Tibial nerve (tissue), 4 donors: ENCODE measurements at places on chromosomes 7 and 10. TPM values are rescaled to one million over a fixed set of nuclear protein-coding genes. Genes with fewer than 3 reads are reported as not detected.

The GPER1 gene
- total RNA-seq, result 9.8 TPM

The CFAP46 gene
- not detected for total RNA-seq

DNA sequence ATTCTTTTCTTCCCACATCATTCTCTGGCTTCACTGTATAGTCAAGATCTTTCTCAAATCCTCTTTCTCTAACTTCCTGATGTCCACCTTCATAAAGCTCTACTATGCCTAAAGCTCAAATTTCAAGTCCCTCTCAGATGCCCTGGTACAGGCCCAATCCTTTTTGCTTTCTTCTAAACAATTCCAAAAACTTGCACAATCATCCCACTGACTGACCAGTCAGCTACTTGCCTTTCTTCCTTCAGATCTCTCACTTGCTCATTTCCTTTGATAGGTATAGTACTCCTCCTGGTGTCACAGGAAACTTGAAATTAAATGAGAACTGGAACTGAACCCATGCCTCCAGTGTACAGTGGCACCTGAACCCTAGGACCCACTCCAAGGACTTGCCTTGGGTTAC lies 18.2 kb downstream of the SEC31B start:
- DNase-seq, result no peak
- no peak overlapping the region for H3K27ac ChIP-seq
- H3K4me1 ChIP-seq, result no peaks in the 10 kb centered on the region
- H3K27me3 ChIP-seq, result no peaks in the 10 kb centered on the region

DNA sequence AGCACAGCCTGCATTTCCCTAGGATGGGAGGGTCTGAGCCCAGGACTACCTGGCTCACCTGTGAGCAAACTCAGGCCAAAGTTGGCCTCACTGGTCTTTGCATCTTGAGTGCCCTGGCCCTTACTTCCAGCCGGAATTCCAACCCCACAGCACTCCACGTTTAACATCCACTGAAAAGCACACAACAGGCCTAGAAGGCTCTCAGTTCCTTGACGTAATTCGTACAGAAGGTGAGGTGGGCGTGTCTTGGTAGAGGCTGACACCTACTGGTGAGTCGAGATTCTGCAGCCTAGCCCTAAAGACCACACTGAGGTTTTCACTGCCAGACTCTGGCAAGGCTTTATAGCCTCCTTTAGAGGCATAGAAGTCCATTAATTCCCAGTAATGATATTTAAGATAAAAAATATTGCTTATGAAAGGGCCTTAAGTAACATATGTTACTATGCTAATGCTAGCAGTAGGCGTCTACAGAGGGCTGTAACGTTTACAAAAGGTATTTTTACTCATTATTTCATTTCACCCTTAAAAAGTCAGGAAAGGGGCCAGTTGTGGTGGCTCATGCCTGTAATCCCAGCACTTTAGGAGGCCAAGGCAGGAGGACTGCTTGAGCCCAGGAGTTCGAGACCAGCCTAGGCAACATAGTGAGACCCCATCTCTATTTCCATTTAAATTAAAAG lies 95.8 kb downstream of the HIP1 start:
- H3K4me1 ChIP-seq, result peaks cover 11% of the 10 kb centered on the region
- no peak overlapping the region for H3K27ac ChIP-seq
- no peak overlapping the region for H3K4me3 ChIP-seq
- H3K36me3 ChIP-seq, result peaks cover 12% of the 10 kb centered on the region

DNA sequence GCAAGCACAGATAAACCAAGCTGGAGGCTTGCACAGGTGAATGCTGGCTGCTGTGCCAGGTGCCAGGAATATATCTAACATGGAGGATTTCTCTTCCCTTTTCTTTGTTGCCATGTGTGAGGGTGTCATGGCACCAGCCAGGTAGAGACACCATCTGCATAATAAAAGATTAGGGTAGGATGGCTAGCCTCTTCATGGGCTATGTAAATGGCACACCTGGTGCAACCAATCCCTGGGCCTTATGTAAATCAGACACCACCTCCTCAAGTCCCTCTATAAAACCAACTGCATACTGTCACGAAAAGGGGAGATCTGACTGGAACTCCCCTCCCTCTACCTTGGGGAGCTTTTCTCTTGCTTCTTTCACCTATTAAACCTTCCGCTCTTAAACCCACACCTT lies 322.5 kb upstream of the POM121L12 start:
- H3K4me1 ChIP-seq, result no peaks in the 10 kb centered on the region
- H3K27ac ChIP-seq, result no peak overlapping the region
- no peaks in the 10 kb centered on the region for H3K27me3 ChIP-seq
- no peak overlapping the region for H3K4me3 ChIP-seq
- DNase-seq, result no peak

GRCh38 chr7:22485189-22485588 lies 14.8 kb downstream of the STEAP1B start:
- H3K4me1 ChIP-seq, result no peaks in the 10 kb centered on the region
- H3K4me3 ChIP-seq, result no peak overlapping the region
- no peak for DNase-seq
- H3K36me3 ChIP-seq, result no peaks in the 10 kb centered on the region

DNA sequence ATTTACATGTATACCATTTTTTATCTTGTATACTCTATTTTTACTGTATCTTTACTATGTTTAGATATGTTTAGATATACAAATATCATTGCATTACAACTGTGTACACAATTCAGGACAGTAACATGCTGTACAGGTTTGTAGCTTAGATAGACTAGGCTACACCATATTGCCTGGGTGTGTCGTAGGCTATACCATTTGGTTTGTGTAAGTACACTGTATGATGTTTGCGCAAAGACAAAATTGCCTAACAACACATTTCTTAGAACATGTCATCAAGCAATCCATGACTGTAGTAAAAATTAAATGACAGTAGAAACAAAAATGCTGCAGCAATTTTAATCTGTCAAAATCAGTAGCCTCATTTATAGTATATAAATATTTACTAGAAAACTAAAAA lies 812.2 kb downstream of the GRM8 start:
- H3K4me1 ChIP-seq, result no peaks in the 10 kb centered on the region
- H3K27me3 ChIP-seq, result no peaks in the 10 kb centered on the region
- no peaks in the 10 kb centered on the region for H3K36me3 ChIP-seq
- H3K4me3 ChIP-seq, result no peak overlapping the region
- no peak for DNase-seq
- H3K27ac ChIP-seq, result no peak overlapping the region

GRCh38 chr7:28358423-28358868 lies 53.9 kb upstream of the CREB5 start:
- H3K27ac ChIP-seq, result no peak overlapping the region
- H3K27me3 ChIP-seq, result no peaks in the 10 kb centered on the region
- H3K36me3 ChIP-seq, result no peaks in the 10 kb centered on the region
- no peaks in the 10 kb centered on the region for H3K4me1 ChIP-seq
- no peak for DNase-seq

DNA sequence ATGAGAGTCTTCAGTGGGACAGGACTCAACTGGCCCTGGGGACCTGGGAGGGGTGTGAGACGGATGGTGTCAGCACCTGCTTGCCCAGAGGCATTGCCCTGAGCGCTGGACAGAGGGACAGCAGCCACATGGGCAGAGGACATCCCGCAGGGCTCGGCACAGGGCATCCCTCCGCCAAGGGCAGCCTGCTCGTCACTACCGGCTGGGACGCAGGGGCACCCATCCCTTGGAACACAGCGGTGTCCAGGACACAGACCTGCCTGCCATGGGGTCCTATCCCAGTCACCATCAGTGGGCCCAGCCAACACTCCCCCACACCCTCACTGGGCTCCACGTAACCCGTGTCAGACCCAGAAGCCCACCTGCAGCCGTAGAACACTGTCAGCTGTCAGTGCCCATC lies 109.3 kb downstream of the LARP4B start:
- H3K36me3 ChIP-seq, result peaks cover 8% of the 10 kb centered on the region
- DNase-seq, result no peak
- H3K27me3 ChIP-seq, result no peaks in the 10 kb centered on the region
- no peak overlapping the region for H3K4me3 ChIP-seq

- H3K4me3 ChIP-seq, result no peak overlapping the region
- no peak for DNase-seq
- peaks cover 7% of the 10 kb centered on the region for H3K36me3 ChIP-seq
- peak overlapping the region; percentile 71 for H3K27ac ChIP-seq
- H3K4me1 ChIP-seq, result no peaks in the 10 kb centered on the region
These were observed 108.3 kb downstream of the ZMIZ1 start for GRCh38 chr10:79176949-79177602.

DNA sequence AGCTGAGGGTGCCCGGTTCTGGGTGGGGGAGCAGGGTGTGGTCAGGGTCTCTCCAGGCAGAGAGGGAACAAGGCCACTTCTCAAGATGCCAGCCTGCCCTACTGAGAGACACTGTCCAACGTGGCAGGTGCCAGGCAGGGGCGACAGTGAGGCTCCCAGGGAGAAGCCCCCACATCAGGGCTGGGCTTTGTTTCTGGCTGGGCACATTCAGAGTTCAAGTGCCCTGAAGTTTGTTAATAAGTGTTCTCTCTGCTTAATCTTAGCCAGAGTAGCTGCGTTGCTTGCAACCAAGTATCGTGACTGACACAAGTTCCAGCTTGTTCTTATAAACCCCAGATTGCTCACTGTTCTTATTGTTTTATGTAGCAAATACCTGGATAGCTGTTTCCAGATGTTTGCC lies 21.8 kb downstream of the FOXL3 start:
- H3K27me3 ChIP-seq, result no peaks in the 10 kb centered on the region
- no peaks in the 10 kb centered on the region for H3K4me1 ChIP-seq
- no peak overlapping the region for H3K4me3 ChIP-seq
- H3K36me3 ChIP-seq, result no peaks in the 10 kb centered on the region
- DNase-seq, result no peak

- DNase-seq, result no peak
- H3K27me3 ChIP-seq, result no peaks in the 10 kb centered on the region
- no peak overlapping the region for H3K4me3 ChIP-seq
- H3K4me1 ChIP-seq, result no peaks in the 10 kb centered on the region
- no peaks in the 10 kb centered on the region for H3K36me3 ChIP-seq
- H3K27ac ChIP-seq, result no peak overlapping the region
These were observed 150.5 kb downstream of the CYP26A1 start for GRCh38 chr10:93224005-93224779.

DNA sequence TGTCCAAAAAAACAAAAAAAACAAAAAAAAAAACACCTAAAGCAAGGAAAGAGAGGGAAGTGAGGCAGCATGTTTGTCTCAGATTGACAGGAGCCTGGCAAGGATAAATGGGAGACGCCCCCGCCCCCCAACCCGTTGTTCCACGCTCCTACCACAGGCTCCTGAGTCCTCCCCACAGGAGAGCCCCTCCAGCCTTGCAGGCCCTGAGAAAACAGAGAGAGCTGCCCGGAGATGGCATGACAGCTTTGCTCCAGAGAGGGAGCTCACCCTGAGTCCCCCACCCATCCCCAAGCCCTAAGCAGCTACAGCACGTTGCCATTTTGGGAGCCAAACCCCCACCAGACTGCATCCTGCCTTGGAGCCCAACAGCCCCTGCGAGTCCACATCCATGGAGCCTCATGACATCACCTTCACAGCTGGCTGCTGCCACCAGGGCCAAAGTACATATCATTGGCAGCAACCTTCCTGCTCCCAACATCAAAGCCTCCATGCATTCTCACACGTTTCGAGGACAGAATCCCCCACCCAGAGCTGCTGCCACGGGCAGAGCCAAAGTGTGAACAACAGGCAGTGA lies 1283.3 kb downstream of the TYW1 start:
- H3K27ac ChIP-seq, result no peak overlapping the region
- no peak overlapping the region for H3K4me3 ChIP-seq
- H3K4me1 ChIP-seq, result no peaks in the 10 kb centered on the region

GRCh38 chr7:129390314-129390713 lies 43.9 kb upstream of the STRIP2 start:
- no peak for DNase-seq
- H3K4me3 ChIP-seq, result no peak overlapping the region
- no peaks in the 10 kb centered on the region for H3K36me3 ChIP-seq
- H3K4me1 ChIP-seq, result no peaks in the 10 kb centered on the region
- H3K27me3 ChIP-seq, result no peaks in the 10 kb centered on the region

- H3K27me3 ChIP-seq, result no peaks in the 10 kb centered on the region
- peaks cover 2% of the 10 kb centered on the region for H3K36me3 ChIP-seq
- no peak for DNase-seq
- no peak overlapping the region for H3K27ac ChIP-seq
These were observed 17.2 kb downstream of the MMS19 start for GRCh38 chr10:97481071-97481470.

DNA sequence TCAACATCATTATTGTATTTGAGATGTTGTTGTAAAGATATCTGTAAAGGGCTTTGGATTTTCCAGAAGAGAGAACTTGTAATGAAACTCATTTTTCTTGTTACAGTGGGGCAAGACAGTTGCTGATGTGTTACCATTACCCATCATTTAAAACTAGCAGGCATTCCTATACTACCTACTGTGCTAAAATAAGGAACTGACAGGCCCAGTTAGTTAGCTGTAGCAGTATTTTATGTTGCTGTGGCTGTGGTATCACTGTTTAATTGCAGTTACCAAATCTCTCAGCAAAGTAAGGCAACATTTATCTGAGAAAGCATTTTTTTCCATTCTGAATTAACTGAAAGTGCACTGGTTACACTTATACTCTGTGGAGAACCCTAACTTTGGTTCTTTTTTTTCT lies 9.9 kb downstream of the ST7 start:
- H3K4me1 ChIP-seq, result no peaks in the 10 kb centered on the region
- H3K36me3 ChIP-seq, result no peaks in the 10 kb centered on the region
- no peak overlapping the region for H3K27ac ChIP-seq
- H3K27me3 ChIP-seq, result no peaks in the 10 kb centered on the region
